Activated CD4-positive, CD25-positive, alpha-beta regulatory T cell (primary cell): ENCODE measurements at places on chromosomes 12 and 14.

GRCh38 chr14:101442451-101442850 lies 118.8 kb upstream of the DIO3 start:
- no peak for DNase-seq

DNA sequence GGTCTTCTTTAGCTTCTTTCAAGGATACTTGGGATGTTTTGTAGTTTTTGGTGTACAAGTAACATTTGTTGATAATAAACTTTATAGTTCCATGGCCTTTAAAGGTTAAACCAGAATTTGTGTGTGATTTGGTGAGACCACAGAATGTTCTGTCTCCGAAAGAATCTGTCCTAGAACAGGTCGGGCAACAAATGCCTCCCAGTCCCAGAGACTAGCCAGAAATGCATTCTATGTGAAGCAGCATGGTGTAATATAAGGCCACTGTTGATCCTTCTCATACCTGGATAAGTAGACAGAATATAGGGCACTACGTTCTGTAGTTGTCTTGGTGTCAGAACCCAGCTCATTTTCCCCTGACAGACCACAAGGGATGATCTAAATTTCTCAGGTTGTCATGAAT lies 10.0 kb downstream of the STYK1 start:
- no peak for DNase-seq

GRCh38 chr12:111573476-111573875 lies 25.6 kb downstream of the ATXN2 start:
- no peak for DNase-seq

GRCh38 chr14:97854918-97855317 lies 1057.7 kb downstream of the VRK1 start:
- DNase-seq: no peak

DNA sequence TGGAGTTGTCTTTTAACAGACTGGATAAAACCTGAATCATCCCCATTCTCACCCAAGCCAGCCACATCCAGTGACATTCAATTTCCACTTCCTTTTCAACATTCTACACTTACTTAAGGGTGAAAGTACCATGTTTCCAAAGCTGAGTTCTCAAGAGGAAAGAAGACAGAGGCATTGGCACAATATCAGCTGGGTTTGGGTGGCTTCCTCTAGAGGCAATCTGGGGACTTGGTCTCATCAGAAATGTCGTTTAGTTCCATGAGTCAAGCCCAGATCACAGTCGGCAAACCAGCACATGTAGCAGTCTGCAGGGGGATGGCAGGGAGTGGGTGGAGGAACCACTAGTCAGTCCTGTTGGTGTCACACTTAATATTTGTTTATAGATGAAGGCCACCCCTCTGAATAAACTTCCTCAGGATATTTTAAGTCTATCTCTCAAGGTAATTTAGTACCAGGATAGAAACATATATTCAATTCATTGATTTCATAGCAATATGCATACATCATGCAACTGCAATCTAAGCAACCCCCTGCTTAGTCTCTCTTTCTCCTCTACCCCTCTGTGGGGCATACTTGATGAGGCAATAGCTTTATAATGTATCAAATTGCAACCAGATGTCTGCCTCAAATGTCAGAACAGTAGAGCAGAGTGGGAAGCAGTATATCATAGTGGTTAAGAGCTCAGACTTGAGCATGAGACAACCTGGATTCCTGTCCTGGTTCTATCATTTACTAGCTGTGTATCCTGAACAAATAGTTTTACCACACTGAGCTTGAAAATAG lies 3.0 kb downstream of the SRRM4 start:
- DNase-seq: no peak

DNA sequence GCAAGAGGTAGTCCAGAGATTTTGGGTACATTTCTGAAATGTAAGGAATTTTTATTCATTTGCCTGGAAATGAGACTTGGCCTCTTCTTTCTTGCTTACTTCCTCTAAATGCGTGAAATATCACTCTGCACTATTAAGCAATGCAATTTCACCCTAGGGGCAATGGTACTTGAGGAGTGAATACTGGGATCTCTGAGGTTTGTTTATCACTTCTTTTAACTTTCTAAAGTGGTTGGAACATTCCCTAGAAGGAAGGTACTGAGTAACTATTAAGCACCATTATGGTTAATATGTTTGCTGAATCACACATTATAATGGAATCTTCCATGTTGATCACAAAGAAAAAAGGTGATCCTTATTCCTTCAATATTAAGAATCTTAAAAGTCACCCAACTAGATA lies 120.9 kb upstream of the CAND1 start:
- no peak for DNase-seq

DNA sequence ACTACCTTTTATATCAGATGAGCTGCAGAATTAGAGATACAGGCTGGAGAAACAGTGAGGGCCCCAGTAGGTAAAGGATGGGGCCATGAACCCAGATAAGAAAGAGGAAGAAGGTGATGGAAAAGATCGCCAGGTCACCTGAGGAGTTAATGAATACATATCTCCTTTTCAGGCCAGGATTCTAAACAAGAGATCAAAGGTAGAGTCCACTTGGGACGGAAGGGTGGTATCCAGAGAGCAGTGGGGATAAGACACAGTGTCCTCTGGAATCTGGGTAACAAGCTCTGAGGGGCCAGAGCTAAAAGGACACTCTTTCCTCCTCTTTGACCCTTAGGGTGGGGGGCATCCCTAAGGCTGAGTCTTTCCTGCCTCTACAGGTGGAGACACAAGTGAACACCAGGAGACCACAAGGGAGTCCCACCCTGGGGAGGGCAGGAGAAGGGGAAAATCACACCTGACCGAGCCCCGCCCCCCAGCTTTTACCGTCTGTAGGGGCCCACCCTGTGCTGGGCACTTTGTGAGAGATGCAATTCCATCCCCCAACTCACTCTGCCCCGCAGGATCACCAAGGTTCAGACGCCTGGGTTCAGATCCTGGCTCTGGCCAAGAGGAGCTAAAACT lies 27.3 kb downstream of the SERPINA1 start:
- no peak for DNase-seq
